ENCODE measurements at places on chromosomes 3 and 15.

DNA sequence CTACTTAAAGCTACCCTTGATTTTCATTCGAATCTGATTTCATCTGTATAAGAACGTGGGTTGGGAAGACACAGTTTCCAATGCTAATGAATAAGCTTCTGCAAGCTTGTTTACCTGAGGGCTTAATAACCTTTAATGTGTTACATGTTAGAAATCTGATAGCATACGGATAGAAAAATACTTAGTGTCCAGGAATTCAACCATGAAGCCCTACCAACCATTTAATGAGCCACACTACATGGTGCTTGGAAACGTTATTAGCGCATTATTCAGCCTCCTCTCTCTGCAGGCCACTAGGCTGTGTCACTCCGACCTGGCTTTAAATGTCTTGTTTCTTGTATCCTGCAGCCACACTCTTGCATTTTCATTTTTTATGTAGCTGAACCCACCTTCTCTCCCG, 1.6 kb downstream of the FAM81A start:
- no peak for DNase-seq

DNA sequence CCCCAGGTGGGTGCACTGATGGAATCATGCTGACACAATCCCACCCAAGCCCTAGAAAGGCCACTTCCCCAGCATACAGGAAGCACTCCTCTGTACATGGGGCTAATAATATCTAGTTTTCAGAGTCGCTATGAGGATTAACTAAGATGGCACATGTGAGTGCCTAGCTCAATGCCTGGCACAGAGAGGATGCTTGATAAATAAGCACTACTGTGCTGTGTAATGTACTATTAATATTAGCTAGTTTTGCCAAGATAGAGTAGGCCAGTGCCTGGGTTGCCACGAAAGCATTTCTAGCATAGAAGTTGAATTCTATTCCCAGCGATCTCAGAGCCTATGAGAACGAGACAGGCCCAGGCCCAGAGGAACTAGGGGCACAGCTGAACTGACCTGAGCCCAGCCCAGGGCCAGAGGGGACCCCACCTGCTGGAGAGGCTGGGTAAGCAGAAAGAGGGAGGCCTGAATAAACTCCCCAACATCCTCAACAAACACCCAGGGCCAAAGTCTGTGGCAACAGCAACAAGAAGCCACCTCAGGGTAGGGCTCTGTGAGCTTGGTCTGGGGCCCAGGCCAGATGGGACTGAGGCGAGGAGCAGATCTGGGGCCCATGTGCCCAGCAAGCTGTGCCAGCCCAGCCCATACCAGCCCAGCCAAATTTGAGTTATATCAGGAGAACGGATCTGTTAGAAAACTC, 7.6 kb upstream of the SEMA7A start:
- DNase-seq = no peak

- DNase-seq = no peak
Measured at GRCh38 chr3:136804141-136804540, 14.8 kb upstream of the SLC35G2 start.

GRCh38 chr3:143810953-143811265, 37.4 kb downstream of the SLC9A9 start:
- no peak for DNase-seq

DNA sequence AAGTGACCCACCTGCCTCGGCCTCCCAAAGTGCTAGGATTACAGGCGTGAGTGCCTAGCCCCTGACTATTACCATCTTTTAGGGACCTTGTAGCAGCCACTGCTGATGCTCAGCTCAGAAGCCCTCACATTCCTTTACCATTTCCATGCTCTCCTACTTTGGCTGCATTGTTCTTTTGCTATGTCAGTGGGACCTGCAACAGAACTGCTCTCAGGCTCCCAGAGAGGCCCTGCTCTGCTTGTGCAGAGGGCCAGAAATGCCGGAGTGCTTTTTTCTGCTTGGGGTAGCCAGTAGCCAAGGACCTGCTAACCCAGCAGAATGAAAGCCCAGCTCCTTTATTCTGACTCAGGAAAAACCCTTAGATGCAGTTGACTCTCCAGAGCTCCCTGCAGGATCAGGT, 18.3 kb upstream of the PROK2 start:
- DNase-seq = no peak

DNA sequence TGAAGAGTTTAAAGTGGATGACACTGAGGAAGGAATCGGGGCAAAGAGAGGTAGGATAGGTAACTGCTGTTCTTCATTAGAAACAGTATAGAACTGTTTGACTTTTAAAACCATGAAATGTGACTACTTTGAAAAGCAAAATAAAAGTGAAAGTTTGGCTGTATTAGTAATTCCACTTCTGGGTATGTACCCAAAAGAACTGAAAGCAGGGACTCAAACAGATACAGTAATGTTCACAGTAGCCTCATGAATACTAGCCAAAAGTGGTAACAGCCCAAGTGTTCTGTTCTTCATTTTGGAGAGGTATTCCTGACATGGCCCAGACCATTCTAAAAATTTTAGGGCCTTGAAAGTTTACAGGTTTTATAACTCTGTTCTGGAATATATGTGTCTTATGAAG, 1055.4 kb downstream of the TBL1XR1 start:
- no peak for DNase-seq

- DNase-seq = peak; percentile 82
Measured at GRCh38 chr3:125054449-125055329, 1.1 kb downstream of the HEG1 start.

- DNase-seq = peak; percentile 14
Measured at GRCh38 chr3:114519415-114519814, 225.6 kb downstream of the TIGIT start.

- no peak for DNase-seq
Measured at GRCh38 chr15:99545605-99546004, 20.2 kb upstream of the MEF2A start.

- DNase-seq = no peak
Measured at GRCh38 chr3:148002705-148003205, 593.6 kb downstream of the ZIC1 start.

- no peak for DNase-seq
Measured at GRCh38 chr15:95105229-95105628, 873.9 kb downstream of the MCTP2 start.

GRCh38 chr3:120820748-120821147, 78.2 kb downstream of the GTF2E1 start:
- DNase-seq = no peak

DNA sequence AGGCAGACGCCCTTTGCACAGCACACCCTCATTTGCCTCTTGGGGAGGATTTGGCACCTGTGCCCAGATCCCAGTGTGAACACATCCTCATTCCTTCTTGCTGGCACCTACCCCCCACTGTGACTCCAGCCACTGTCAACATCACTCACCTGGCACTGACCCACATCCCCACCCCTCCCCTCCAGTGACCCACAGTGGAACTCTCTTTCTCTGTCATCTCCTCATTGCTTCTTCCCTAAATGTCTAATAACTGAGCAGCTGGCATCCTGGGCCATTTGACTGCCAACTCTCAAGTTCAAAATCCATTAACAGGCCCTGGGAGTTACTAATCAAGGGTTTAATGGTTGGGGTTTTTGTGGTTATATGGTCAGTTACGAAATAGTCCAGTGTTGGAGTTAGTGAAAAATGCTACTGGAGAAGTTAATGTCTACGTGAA, 14.4 kb downstream of the SNAPC5 start:
- no peak for DNase-seq

DNA sequence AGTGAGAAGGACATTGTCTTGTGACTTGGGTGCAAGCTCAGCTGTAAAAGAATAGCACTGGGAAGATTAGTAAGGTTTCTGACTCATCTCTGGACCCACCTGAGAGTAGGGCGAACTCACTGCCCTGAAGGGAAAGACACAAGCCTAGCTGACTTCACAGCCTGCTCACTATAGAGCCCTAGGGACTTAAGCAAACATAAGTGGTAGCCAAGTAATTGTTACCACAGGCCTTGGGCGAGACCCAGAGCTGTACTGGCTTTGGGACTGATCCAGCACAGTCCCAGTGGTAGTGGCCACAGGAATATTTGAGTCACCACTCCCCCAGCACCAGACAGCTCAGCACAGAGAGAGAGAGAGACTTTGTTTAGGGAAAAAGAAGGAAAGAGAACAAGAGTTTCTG, 429.9 kb downstream of the TBL1XR1 start:
- no peak for DNase-seq

GRCh38 chr15:66642514-66642913, 59.5 kb upstream of the SMAD6 start:
- DNase-seq = no peak

DNA sequence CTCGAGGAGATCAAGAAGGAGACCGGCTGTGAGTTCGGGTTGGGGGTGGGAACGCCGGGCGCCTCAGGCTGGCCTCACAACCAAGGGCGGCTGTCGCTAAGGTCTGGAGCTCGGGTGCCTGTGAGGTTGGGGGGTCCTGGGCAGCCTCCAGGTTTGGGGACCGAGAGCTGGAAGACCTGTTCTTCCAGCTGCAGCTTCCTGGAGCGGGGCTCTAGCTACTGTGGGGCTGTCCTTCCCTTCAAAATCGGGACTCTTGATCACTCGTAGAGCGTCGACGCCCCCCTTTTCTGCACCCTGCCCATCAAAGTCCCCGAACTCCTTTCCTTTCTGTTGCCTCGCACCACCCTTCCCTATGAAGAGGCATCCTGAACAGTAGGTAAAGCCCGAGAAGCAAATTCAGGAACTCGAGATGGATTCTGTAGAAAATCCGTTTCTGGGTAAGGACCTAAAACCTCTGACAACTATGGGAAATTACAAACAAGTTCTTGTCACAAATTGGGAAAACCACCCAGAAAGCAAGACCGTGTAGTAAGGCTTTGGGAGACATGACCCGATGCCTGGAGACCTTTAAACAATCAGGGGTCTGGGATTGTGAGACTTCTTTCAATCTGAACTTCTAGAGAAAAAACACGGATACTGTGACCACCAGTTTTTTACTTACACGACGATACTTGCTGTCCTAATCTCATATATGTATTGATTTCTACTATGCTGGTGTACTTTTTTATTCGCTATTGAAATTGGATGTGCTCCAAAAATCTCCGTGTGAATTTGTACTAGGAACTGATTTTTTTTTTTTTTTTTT, 556 bp downstream of the CHP1 start:
- DNase-seq = no peak

DNA sequence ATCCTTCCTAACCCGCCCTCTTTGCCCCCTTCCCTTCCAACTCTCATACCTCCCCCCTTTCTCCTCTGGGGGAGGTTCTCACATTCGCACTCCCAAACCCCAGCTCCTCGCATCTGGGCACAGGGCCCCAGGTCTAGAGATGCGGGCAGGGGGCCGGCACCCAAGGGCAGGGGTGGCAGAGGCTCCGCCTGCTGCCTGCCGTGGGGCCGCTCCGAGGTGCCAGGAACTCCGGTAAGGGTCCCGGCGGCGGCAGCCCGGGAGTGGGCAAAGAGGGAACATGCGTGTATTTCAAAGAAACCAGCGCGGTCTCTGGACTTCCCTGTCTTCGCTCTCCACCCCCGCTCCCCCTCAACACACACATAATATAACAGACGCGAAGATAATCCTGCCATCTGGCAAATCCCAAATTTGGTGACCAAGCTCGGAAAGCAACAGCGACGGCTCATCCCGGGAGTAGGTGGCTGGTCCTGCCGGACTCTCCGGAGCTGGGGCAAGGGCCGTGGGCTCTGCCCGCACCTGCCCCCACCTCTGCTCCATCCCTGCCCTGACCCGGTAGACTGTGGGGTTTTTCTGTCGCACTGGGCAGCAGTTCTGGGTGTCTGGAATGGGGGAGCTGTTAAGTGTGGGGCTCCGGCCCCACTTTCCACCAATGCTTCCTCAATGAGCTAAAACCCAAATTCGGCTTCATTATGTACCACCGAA, 31.0 kb downstream of the NR2F2 start:
- peak; percentile 27 for DNase-seq

- DNase-seq = no peak
Measured at GRCh38 chr3:13195374-13195773, 122.1 kb upstream of the IQSEC1 start.

DNA sequence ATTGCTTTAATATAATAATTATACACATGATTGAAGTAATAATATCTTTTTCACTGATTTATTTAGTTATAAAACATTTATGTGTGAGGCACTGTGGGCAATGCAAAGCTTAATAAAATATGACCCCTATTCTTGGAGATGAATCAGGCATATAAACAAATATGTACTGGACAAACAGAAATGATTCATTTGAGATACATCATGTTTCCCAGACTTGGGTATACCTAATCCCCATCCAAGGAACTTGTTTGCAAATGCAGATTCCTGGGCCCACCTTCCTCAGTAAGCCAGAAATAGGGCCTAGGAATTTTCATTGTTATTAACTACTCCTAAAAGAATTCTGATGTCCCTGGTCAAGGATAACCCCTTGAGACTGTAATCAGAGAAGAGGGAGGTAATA, 184.2 kb downstream of the CHL1 start:
- DNase-seq = no peak
